ENCODE measurements at places on chromosomes 5 and 9.

GRCh38 chr5:134077926-134078580 lies 36.4 kb upstream of the TCF7 start:
- no peak for DNase-seq

- no peak for DNase-seq
These were observed 129.7 kb downstream of the GOLPH3 start for GRCh38 chr5:32044434-32044833.

GRCh38 chr9:131608493-131609037 lies 63.2 kb downstream of the PRRT1B start:
- DNase-seq: no peak

DNA sequence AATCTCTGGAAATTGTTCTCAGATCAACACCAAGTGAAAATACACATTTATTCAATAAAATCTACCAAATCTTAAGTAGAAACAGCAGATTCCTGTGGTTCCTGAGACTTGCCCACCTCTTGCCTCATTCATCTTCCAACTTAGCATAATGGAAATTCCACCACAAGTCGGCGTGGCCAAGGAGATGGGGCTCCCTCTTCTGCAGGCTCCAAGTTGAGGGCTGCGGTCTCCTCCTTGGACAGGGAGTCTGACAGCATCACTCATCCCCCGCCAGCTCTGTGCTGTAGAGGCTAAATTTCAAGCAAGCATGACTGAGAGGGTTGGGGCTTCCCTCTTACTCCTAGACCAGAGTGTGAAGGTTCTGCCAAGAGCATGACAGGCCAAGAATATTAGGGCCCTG lies 273.7 kb downstream of the DIRAS2 start:
- DNase-seq: no peak

DNA sequence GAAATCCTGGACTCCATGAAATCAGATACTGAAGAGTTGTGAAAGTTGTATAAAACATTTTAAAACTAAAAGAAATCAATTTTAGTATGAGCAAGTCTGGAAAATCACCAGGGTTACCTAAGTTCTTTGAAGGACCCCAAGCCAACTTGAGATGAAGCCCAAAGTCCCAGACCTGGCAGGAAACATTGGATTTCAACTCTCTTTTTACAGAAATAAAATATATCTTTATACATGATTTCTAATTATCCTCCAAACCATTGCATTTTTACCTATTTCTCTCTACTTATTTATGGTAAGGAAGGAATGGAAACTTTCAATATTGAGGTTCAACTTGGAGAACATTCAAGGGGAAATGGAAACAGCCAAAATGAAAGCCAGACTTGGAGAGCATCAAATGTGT lies 390.6 kb upstream of the C9orf72 start:
- no peak for DNase-seq

GRCh38 chr9:125142560-125143376 lies 560 bp downstream of the SCAI start:
- no peak for DNase-seq

DNA sequence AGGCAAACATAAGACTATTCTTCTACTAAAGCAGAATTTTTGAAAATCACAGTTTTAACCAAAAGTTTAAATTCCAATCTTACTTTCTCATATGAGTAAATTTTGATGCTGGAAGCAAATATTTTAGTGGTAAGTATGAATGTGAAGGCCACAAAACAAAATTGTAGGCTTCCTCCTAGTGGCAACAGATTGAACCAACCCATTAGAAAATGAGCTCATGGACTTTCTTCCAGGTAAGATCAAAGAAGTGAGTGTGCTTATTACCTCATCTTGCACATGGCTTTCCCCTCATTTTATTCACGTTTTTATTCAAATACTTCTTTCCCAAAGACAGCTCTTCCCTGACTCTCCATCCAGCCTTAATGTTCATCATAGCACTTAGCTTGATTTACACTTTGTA lies 16.5 kb upstream of the RLN2 start:
- DNase-seq: no peak

DNA sequence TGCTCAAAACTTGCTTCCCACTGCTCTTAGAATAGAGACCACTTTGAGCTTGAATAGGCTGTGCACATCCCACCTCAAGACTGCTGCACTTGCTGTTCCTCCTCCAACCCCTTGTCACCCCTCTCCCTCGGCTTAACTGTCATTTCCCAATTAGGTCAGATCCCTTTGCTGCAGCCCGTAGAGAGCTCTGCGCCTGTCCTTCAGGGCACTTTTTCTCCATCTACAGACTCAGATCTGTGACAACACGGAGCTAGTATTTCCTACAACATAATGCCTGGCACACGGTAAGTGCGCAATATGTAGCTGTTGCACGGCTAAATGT lies 485 bp upstream of the HABP4 start:
- DNase-seq: no peak

DNA sequence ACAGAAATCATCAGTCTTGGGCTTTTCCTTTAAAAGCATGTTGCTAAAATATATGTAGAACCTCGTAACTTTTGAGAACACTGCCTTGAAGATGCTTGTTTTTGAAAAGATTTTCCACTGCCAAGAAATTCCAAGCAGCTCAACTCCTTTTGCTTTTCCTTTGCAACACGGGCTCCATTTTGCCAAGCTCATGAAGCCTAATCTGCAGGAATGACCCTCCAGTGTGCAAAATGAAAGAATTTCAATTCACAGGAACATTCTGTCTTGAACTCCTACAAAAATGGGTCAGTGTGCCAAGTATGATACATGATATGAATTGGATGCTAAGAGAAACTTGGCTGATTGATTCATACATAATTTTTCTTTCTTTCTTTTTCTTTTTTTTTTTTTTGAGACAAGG lies 35.4 kb upstream of the ERCC6L2 start:
- DNase-seq: no peak

DNA sequence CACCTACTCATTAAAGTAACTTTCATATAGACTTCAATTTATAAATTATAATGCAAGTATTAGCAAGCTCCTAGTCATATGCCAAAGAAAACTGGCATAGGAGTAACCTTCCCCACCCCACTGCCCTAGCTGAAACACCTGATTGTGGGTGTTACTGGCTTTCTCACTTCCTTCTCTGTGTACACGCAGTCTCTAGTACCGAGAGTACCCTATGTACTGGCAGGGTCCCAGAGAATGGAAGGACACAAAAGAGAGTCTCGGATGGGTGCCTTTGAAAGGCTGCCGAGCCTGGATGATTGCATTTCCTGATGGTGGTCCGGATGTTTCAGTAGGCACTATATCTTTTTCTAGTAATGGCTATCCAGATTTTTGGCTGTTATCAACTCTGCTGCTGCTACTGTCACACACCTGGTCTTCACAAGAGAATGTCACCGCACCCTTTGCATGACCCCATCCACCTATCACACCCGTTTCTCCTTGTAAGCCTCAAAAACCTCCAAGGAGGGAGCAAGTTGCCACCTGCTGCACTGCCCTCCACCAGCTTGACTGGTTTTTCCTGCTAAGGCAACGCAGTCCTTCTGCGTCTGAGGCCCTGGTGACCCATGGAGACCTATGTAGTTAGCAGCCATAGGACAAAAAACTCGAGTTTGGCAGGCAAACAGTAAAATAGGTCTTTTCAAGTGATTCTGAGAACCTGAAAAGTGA lies 53.8 kb upstream of the CLINT1 start:
- peak; percentile 96 for DNase-seq

DNA sequence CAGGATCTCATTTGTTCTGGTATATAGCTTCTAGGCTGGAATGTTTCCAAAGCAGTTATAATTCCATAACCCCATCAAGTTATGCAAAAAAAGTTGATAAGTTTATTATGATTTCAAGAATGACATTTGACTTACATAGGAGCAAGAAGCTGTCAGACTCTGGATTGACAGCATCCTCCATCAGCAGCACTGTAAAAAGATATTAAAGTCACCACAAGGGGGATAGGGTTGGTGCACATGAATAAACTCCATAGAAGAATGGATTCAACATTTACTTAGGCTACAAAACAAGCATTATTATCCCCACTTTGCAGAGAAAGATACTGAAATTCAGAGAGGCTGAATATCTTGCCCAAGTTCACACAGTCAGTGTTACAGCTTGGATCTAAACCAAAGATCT lies 208.9 kb upstream of the SLC30A5 start:
- DNase-seq: no peak

- DNase-seq: no peak
These were observed 17.0 kb upstream of the TNC start for GRCh38 chr9:115134941-115135340.

DNA sequence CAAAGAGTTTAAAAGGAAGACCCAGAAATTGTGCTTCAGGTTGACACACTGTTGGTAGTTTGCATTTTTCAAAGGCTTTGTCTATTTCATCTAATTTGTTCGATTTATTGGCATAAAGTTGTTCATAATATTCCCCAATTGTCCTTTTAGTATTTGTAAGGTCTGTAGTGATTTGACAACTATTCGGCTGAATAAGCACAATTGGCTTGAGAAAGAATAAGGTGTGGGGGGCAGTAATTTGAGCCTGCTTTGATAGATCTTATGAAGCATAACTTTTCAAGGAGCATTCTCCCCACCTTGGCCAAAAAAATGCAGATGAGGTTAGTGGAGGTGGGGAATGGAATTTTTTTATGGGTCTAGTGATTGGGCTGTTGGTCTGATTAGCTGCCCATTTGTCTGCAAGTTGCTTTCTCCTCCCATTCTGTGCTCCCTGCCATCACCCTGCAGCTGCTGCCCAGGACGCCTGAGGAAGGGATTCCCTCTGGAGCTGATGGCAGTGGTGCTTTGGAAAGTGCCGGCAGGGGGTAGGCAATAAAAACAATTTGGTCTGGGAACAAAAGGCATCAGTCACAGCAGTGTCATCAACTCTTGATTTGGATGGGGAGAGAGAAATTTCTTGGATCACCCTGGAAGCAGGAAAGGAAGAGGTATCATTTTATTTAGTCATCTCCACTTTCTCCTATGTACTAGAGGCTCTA lies 26.6 kb downstream of the WNT8A start:
- DNase-seq: no peak

GRCh38 chr5:4995014-4995413 lies 145.1 kb upstream of the ADAMTS16 start:
- DNase-seq: no peak

GRCh38 chr5:78076351-78076750 lies 218.1 kb downstream of the AP3B1 start:
- DNase-seq: no peak

DNA sequence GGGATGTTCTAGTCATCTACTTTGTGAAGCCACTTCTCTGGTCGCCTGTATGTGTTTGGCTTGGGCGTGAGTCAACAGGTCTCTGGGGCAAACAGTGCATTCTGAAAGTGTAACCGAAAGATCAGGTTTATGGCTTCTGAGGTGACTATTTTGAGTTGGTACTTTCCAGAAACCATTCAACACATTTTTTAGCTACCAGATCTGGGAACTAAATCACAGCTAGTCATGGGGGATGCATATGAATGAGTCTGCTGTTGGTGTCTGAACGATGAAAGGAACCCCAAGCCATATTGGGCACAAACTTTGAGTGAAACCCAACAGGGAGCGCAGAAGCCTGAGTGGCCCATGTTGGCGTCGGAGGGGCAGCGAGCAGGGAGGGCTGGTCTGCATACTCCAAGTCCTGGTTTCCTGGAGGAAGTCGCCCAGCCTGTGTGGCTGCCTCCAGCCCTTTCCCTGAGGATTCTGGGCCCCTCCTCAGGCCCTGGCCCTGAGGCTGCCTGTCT lies 35.3 kb downstream of the UBE2QL1 start:
- no peak for DNase-seq

GRCh38 chr9:121782514-121783110 lies 131.2 kb downstream of the DAB2IP start:
- no peak for DNase-seq

DNA sequence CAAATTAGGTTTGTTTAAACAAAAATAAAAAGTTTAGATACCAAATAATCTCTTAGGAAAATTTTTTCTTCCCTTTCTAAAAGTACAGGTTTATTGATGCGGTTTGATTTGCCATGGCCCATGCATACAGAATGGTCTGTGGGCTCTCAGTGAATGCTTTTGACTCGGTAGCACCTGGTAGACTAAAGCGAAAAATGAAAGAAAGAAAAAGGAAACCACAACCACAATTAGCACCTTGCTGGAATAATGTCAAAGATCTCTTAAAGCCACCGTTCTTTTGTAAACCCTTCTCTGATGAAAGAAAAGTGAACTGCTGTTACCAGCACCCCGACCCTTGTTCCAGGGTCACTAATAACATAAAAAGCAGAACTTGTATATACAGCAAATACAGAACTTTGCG lies 157.9 kb downstream of the NFIB start:
- no peak for DNase-seq

- no peak for DNase-seq
These were observed at the start of gene ADAMTSL1 for GRCh38 chr9:18473652-18474279. TSS of gene ADAMTSL1 (plus strand) at chr9:18474153. CDS start at chr9:18474233, 80 bp downstream.

DNA sequence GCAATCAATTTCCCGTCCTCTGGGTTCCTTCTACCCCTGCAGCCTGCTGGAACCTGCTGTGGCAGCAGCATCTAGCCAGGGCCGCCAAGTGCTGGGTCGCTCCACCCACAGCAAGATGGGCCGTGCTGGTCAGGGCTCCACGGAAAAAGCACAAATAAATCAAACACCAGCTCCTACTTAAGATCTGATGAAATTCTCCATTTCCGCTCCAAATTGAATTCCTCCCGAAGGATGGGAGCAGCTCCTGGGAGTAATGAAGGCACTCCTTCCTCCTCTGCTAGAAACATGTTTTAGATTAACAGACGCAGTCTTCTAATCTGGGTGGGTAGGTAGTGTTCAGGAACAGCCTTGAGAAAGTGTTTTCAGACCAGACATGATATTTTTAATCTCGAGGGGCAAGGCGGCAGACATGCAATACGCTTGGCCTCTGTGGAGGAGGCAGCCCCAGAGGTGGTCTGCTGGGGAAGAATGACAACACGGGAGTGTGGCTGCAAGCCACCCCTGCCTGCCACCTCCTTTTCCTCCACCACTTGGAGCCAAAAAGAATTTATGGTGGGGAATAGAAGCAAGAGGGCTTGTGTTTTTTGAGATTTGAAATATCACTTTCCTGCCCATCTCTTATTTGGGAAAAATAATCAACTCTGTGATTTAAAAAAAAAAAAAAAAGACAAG lies 194.1 kb downstream of the AOPEP start:
- DNase-seq: no peak
